ENCODE measurements at places on chromosomes 5 and 9. TPM values are rescaled to one million over a fixed set of nuclear protein-coding genes. Genes with fewer than 3 reads are reported as not detected.

- no peak for DNase-seq
Observed at GRCh38 chr9:83372957-83373356, 165.2 kb downstream of the FRMD3 start.

DNA sequence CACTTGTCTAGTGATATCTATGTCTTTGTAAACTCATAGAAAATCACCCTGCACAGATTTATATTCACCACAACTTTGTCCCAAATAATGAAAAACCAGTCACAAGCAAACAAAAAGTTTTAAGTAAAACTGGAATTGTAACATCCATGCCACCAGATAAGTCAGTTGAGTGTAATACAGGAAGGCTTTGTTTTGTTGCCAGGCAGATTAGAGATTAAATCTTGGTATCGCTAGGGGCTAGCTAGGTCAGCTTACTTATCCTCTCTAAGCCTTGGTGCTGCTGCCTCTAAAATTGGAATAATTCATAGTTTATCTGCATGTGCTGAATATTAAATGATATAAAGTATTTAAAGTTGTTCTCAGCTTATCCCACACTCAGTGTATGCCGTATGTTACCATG lies 1062.5 kb downstream of the CDH9 start:
- no peak for DNase-seq

DNA sequence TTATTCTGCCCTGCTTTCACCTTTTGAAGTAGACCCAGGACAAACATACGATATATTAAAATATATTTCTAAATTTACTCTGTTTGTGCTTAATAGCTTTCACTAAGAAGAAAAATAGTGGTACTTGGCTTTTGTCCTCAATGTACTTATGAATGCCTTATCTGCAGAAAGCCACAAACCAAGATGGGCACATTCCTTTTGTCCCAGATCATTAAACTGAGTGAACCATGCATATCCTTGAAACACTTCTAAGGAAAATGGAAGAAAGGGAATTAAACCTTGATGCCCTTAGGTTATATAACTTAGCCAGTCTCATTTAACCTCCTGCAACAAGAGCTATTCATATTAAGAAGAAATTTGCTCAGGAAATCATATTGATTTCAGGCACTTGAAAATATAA lies 553.8 kb upstream of the CDH9 start:
- DNase-seq: no peak

- no peak for DNase-seq
Observed at GRCh38 chr9:92711146-92711545, 41.2 kb upstream of the IPPK start.

DNA sequence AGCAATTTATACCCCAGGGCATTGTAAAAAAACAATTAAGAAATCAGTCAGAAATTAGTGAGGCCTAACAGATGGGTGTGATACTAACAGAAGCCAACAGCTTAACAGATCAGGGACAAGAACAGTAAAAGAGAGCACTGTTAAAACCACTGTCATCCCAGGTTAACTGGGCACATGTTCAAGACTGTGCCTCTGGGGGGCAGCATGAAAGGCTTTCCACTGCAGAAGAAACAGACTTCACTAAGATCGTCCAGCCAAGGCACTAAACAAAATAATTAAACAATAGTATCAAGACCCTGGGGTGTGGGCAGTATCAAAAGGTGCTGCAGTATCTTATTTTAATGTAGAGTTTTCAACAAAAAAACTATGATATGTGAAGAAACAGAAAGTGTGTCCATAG lies 43.5 kb downstream of the FBN2 start:
- peak; percentile 32 for DNase-seq

DNA sequence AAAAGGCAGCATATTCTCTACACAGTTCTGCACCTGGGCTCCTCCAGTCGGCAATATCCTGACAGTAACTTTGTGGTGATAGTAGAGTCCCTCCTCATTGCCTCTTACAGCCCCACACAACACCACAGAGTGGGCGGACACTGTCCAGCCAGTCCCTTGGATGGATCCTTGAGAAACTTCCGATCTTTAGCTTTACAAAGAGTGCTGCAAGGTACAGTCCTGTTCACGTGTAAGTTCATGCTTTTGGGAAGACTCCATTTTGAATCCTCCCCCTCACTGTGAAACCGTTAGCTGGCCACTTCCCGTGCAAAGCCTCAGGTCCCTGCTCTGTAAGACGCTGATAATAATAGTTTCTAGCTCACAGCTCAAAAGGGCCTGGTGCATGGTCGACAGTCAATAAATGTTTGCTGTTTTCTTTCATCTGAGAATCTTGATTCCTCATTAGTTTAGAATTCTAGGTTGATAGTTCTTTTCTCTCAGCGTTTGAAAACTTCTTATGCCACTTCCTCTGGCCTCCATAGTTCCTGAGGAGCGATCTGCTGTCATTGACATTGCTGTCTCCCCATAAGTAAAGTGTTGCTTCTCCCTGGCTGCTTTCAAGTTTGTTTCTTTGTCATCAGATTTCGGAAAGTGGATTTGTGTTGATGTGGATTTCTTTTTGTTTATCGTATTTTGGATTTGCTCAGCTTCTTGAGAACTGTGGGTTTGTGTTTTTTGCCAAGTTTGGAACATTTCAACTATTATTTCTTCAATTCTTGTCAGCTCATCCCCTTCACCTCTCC lies 82.9 kb downstream of the COL23A1 start:
- no peak for DNase-seq

DNA sequence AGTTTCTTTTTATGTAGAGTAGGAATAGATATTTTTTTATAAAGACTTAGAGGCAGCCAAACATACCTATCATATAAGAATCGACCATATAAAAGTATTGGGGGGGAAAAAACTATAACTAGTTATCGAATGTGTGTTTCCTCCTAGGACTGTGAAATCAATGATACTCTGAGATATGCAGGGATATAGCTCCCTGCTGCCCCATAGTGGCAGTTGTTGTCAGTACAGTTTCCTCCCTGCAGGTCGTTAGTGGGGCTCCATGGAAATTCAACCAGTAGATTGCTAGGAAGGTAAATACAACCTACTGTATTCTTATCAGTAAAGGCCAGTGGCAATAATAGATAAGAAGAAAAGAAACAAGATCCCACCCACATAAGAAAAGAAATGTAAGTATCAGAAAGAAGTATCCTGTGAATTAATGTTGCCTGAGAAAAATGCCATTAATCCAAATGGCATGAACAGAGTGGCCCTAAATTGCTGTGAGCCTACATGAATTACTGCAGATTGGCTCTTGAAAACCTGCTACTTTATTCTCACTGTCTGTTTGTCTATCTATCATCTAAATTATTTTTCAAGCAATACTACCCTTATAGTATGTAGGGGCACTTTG lies 136.9 kb upstream of the FBN2 start:
- DNase-seq: peak; percentile 84

DNA sequence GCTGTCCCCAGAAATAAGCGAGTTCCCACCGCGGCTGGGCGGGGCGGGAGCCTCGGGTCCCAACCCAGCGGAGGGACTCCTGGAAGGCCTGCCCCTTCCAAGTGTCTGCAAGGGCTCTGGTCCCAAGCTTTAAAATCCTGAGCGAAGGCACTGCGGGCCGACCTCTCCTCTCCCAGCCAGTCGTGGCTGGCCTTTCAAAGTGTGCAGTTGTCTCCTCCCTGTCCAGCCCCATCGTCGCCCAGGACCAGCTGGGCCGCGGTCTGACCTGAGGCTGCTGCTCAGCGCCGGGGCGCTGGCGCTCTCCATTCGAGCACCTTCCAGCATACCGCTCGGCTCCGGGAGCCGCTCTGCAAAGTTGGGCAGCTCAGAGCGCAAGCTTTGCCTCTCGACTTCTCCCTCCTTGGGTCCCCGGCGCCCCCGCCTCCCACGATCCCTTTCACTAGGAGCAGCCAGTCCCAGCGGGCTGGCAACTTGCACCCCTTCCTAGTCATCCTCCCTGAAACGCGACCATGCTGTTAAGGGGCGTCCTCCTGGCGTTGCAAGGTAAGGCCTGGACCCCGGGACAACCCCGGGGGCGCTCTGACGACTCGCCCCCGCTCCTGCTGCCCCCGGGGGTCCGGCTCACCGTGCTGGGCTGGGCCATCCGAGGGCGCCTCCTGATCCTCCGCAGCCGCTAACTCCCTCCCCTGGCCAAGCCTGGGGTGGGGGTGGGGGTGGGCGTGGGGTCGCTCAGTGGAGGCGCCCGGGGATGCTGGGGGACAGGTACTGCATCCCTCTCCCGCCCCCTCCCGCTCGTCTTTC lies at the start of gene MAMDC2:
TSS of gene MAMDC2 (plus strand) at position 160 of the 801 bp plus-strand sequence. CDS start at position 510, 350 bp downstream.
- DNase-seq: no peak

DNA sequence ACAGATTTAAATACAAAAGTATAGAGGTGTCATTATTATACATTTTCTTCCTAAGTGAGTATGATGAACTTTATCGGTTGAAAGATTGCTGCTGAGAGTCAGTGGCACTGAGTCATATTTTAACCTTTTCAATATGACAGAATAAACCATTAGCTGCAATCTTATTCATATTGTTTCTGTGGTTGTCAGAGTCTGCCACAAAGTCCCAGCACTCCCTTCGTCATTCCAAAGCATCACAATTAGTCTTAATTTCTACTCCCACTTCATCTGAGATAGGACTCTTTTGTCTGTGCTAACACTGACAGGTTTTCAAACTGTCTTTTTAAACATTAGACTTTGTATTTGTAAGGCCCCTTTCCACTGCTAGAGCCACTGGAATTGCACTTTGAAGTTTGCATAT lies 656.9 kb downstream of the MTRR start:
- no peak for DNase-seq

DNA sequence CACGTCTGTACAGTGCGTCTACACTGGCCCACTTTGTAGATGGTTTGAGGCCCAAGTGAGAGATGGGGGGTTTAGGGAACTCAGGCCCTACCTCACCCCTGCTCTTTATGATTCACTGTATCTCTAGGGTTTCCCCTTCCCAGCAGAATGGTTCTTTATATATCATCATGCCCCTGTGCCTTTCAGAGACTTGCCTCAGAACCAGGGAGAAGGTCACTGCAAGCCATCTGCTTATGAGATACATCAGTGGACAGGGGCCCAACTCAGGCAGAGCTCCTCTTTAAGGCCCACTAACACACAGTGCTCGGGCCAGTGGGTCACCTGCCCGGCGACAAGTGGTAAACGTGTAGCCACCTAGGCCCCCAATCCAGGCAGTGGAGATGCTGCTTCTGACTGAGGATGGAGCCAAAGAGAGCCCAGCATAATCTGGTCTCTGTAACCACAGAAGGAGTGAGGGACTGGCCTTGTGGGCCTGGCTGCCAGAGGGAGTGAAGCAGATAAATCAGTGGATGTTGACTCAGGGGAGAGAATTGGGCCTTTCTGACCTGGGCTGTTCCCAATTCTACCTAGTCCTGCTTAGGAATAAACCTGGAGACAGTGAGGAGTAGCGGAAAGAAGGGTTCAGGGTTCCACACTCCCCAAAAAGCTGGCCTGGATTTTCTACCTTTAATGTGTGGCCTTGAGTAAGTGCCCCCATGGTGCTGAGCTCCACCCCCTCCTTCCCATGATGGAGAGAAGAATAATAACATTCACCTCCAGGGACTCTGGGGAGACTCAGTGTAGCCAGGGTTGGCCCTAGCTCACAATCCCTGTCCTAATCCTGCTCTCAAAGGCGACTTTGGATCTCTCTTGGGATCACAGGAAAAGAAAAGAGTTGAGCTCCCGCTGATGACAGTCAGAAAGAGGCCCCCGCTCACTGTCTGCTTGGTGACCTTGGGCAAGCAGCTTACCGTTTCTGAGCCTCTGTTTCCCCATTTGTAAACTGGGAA lies 2.8 kb upstream of the DUSP1 start:
- no peak for DNase-seq

- peak; percentile 67 for DNase-seq
Observed at GRCh38 chr9:131407717-131408195, 13.9 kb downstream of the PRRC2B start.

- DNase-seq: no peak
Observed at GRCh38 chr5:1357946-1358725, 13.2 kb upstream of the CLPTM1L start.

DNA sequence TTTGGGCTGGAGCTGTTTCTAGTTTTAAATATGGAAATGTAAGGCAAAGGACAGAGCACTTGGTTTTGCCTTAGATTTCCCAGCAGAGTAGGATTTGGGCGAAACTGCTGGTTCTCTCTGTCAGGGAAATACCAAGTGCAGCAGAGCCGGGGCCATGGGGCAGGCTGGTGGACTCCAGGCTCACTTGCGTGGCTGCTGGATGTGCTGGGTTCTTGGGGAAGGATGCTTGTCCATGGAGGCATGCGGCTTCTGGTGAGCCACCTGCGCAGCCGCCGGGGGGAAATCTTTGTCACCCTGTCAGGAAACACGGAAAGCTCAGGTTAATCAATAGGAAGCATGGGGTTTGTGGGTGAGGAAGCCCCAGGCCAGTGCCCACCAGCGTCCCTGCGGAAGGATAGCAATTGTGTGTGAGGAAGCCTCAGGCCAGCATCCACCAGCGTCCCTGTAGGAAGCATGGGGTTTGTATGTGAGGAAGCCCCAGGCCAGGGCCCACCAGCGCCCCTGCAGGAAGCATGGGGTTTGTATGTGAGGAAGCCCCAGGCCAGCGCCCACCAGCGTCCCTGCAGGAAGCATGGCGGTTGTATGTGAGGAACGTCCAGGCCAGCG lies 80.1 kb downstream of the DAP start:
- no peak for DNase-seq

DNA sequence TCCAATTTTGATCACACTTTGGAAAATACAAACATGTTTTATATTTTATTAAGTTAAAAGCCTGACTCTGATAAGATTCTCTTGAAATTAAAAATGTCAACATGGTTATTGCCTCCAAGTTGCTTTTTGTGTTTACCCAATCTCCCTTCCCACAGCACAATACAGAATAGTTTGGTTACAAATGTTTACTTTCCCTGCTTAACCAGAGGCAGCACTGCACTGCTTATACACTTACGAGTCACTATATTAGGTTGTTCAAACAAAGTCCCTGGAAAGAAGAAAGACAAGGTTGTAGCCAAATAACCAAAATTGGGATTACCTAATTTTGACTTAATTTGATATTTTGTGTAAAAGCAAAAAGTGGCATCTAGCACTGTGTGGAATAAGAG lies 25.9 kb downstream of the SRFBP1 start:
- no peak for DNase-seq

DNA sequence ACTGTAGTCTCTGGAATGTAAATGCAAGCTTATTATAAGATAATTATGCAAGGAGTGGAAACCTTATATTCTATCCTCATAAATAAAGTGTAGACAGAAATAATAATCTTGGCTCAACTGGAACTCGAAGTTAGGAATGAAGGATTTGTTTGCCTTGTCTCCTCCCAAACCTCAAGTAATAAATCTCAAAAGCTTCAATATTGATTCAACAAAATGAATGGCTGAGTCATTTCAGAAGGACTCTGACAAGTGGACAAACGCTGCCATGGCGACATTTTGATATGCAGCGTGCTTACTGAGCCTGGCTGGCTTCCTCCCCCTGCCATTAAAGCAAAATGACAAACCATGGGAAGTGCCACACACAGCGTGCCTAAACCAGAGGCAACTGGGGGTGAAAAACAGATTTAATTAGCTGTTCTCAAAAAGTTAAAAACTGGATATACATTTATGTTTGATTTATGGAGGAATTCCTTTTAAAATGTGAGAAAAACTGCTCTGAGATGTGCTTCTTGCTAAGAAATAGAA lies 10.5 kb upstream of the ADGRV1 start:
- DNase-seq: no peak

DNAI1 gene
- total RNA-seq: not detected

CDKN2AIPNL gene
- 75.1 TPM for total RNA-seq

C5 gene
- 4.2 TPM for total RNA-seq

IFNA21 gene
- not detected for total RNA-seq

PIP5K1B gene
- total RNA-seq: 0.16 TPM

ADAMTS2 gene
- 0.17 TPM for total RNA-seq

CDKN2B gene
- total RNA-seq: not detected

WNT8A gene
- not detected for total RNA-seq

SPINK6 gene
- 1.9 TPM for total RNA-seq

STPG3 gene
- not detected for total RNA-seq

PHF24 gene
- not detected for total RNA-seq

SKP2 gene
- 21.7 TPM for total RNA-seq
